Stimulated activated CD8-positive, alpha-beta memory T cell treated with anti-CD3 and anti-CD28 coated beads, Interleukin-7, amount 100 ng/mL, for 24 hours (primary cell): ENCODE measurements at places on chromosomes 4 and X.

DNA sequence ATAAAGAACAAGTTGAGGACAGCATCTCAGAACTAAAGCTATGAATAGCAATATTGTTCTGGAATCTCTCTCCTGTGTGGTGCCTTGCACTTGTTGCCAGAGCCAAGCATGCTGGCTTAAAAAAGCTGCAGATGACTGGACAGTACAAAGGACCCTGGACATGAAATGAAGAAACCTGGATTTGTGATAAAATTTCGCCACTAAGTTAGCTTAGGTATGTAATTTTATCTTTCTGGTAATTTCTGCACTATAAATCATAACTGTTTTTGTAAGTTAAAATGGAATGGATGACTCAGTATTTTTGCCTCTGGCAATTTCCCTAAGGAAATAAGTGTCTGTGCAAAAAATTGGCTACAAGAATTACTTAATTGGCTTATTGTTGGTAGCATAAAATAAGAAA lies 317.2 kb downstream of the CAMK2D start:
- no peak for DNase-seq

GRCh38 chrX:41421071-41421729 lies 25.9 kb upstream of the NYX start:
- DNase-seq: no peak

- no peak for DNase-seq
These were observed 62.5 kb downstream of the ASB9 start for GRCh38 chrX:15207384-15207783.

- no peak for DNase-seq
These were observed 127.8 kb upstream of the TBL1X start for GRCh38 chrX:9337046-9337445.

GRCh38 chr4:113919611-113920010 lies 59.8 kb downstream of the ARSJ start:
- no peak for DNase-seq

DNA sequence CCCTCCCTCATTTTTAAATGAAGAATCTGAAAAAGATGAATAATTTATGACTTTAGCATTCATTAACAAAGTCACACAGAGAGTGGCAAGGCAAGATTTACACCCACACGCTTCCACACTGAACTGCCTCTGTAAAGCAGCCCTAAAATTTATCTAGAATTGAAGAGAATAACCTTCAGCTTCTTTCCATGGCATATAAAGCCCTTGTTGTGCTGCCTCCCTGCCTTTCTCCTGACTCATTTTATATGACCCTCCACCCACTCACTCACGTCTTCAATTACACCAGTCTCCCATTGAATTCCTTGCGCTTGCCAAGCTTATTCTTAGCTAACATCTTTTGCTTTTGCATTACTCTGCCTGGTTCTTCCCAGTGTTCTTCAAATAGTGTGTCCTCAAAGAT lies 2649.3 kb downstream of the PCDH7 start:
- no peak for DNase-seq

DNA sequence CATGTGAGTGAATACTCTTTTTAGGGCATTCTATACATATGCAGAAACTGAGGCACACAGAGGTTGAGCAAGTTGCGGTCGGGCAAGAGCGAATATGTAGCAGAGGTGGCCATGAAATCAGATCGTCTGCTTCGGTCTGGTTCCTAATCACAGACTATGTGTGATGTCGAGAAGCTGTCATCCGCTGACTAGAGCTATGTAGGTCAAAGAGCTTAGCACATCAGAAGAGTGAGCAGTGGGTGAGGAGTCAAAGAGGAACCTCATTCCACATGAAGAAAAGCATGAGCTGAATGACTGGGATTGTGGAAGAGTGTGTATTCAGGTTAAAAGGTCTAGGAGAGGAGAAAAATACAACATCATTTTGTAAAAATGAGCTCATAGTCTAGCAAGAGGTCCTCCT lies 19.0 kb downstream of the GAB3 start:
- DNase-seq: no peak

DNA sequence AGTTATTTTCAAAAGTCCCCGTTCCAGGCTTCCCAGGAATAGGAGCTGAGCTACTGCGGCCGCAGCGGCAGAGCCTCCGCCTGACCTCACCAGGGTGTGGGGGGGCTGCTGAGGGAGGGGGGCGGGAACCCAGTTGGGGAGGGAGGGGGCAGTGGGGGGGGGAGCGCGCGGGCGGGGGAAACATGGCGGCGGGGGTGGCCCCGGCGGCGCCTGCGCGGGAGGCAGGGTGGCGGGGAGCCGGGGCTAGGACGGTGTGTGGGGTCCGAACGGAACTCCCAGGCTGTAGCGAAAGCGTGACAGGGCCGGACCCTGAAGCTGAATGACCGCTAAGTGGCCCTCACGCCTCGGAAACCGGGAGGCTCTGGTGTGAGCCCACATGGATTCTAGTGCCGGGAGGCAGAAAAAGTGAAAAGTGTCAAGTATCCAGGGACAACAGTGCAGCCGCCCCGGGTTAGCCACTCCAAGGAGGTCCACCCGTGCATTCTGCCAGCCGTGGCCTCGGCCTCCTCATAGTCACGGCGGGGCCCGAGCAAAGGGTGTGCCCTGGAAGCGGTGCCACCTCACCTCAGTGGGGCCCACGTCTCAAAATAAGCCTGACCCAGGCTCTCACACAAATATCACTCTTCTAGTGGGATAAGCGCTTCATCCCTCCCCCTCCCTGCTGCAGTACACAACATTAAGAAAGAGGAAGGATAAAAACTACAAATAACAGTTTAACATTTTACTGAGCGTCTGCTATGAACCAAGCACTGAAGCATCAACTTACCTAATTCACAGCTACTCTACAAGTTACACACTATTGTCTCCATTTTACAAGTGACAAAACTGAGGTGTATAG lies at the start of gene KLHL13:
TSS of gene KLHL13 (minus strand) at position 98 of the 838 bp plus-strand sequence. CDS start 88,337 bp downstream, outside the sequence.
- DNase-seq: no peak

DNA sequence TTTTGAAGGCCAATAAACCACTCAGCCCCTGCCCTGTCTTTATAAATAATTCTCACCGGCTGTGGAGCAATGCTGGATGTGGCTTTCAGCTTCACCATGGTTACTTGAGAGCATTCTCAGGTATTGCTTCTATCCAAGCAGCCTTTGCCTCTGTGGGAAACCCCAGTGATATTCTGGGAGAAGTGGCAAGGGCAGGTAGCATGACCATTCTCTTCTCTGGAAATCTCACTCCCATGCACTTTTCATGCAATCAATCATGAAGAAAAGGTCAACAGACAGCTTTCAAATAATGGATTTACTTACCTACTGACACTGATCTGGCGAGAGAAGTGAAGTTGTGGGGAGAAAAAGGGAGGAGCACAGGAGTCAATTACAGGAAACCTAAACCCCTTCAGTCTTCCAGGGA lies 49.5 kb downstream of the UNC5C start:
- no peak for DNase-seq

DNA sequence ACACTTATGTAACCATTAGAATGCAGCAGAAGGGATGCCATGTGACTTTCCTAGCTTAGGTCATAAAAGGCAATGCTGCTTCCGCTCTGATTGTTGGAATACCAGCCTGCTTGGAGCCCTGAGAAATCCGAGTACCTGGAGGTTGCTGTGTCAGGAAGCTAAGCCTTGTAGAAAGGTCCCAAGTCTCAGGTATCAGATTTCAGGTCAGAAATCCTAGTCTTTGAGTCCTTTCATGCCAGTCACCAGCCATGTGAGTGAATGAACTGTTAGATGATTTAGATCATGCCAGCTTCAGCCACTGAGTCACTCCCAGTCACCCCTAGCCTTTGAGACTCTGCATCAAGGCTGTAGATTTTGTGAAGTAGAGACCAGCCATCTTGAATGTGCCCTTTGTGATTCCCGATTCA lies 23.5 kb downstream of the RAP1GDS1 start:
- no peak for DNase-seq

DNA sequence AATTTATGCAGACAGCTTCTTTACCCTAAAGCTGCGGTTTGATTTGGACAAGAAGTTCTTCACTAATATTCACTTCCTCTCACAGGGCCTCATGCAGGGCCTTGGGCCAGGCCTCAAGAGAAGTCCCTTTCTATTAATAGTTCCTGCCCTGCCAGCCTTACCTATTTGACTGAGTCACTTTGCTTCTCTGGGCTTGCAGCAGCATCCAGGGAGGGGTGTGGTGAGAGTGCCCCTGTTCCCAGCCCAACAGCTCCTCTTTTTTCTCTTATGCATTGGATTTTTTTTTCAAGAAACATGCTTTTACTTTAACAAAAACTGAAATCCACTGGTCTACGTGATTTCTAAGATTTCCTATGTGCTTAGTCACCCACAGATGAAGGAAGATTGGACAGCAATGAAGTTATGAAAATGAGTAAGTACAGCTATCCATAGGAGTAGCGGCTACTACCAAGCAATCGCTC lies 26.7 kb downstream of the FAM156B start:
- DNase-seq: no peak

GRCh38 chrX:15973299-15973698 lies 118.7 kb upstream of the AP1S2 start:
- no peak for DNase-seq

- no peak for DNase-seq
These were observed 6.6 kb downstream of the PF4V1 start for GRCh38 chr4:73859614-73860088.

DNA sequence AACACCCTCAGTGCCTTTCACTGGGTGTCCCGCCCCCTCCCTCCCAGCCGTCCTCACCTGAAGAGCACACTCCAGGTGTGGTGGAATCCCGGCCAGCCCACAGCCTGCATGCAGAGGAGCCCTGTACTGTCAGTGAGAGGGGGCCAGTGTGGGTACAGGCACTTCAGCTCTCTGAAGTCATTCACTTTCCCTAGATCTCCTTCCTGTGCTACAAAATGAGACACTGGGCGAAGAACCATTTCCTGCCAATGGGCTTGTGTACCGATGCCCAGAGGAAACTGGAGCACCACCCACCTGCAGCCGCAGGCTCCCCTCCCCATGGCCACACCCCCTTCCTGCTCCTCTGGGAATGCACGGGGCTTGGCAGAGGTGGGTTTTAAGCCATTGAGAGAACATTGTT lies 73.9 kb upstream of the C4orf50 start:
- no peak for DNase-seq

DNA sequence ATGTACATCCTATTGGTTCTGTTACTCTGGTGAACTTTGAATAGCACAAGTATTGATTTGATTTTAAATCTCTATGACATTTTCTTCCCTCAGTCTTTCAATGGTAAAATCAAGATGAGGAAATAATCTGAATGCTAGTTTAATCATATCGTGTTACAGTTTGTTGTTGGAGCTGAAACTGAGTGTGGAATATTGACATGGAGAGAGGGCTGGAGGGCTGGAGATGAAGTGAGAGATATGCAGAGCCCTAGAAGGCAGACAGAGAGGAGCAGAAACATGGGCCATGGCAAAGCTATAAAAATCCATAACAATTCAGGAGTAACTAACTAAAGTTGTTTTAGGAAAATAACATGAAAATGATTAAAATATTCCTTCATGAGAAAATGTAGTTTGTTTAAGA lies 141.1 kb downstream of the BANK1 start:
- no peak for DNase-seq

GRCh38 chr4:176376032-176376614 lies 56.4 kb downstream of the SPCS3 start:
- no peak for DNase-seq

- DNase-seq: no peak
These were observed 5.8 kb upstream of the CCNA2 start for GRCh38 chr4:121829511-121829910.

DNA sequence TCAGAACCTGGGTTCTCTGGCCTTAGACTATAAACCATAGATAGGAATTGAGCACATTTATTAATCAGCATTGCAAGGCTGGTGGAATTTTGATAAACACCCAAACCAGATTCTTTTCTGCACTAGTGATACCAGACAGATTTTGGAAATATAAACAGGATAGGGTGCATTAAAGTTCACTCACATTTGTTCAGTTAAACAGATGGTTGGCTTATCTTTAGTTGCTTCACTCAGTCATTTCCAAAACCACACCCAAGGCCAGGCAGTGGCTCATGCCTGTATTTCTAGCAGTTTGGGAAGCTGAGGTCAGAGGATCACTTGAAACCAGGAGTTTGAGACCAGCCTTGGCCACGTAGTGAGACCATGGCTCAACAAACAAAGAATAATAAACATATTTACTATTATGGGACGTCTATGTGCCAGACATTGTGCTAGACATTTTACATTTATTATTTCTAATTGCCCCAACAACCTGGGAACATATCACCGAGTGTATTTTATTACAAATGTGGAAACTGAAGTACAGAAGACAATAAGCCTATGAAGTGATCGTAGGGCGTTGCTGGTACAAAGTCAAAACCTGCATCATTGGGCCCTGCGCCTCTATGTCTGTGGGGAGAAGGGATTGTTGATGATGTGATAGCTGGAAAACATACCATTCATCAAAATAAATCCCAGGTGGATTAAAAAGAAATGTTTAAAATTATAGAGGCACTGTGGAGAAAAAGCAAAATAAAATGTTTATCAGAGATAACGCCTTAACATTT lies 15.0 kb downstream of the ADD1 start:
- DNase-seq: no peak

- DNase-seq: no peak
These were observed 26.7 kb downstream of the IRF2 start for GRCh38 chr4:184447664-184448063.

GRCh38 chrX:66074920-66075879 lies 35.3 kb upstream of the VSIG4 start:
- no peak for DNase-seq

DNA sequence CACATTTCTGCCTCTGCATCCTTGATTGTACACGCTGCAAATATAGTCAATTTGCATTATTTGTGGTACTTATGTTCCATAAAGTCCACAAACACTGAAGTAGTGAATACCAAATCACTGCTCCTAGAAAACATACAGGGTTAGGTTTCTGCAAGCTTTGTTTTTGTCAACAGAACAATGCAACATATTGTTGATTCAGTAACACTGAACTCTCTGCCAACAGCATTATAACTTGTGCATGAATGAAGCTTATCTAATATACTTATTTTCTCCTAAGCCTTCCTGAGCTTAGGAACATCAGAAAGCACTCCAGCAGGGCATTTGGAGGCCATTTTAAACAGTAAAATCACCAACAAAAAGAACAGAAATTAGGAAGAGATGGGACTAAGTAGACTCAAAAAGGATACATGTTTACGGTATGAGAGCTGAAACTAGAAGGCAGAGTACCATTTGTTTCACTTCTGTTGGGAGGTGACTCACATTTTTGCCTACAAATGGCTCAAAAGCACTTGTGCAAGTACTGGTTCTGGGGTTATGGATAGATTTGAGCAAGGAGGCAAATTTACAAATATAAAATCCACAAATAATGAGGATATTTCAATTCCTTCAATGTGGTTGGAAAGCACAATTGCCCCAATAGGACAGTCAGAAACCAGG lies 14.1 kb downstream of the COX18 start:
- DNase-seq: no peak
